ENCODE measurements at places on chromosomes 7 and 10. TPM values are rescaled to one million over a fixed set of nuclear protein-coding genes. Genes with fewer than 3 reads are reported as not detected.

DNA sequence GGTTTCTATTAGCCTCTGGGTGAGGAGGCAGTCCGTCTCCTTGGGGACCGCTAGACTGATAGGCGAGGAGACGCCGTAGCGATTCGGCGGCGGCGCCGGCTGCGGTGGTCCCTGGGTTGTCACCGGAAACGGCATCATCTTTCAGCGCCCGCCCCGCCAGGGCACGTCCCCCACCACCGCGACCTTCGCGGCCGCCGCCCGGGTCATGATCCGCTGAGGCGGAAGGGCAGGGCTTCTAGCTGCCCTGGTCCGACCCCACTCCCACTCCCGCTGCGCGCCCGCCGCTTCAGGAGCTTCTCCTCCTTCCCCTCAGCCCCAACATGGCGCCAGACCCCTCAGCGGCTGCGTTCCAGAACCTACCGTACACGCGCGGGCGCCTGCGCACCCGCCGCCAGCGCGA is at the start of gene PAPOLB:
PAPOLB (minus strand) TSS at position 358 of the 400 bp plus-strand sequence; CDS start at position 138, 220 bp downstream.
- no peak within 1 kb of the TSS for H3K27ac ChIP-seq
- peak within 1 kb of the TSS; percentile 52 for H3K4me3 ChIP-seq
- peak; percentile 67 for DNase-seq
- H3K4me1 ChIP-seq, result no peaks in the 10 kb centered on the region
- H3K36me3 ChIP-seq, result peaks cover 2% of the 10 kb centered on the region
- peaks cover 26% of the 10 kb centered on the region for H3K27me3 ChIP-seq

- no peaks in the 10 kb centered on the region for H3K4me1 ChIP-seq
- no peak overlapping the region for H3K4me3 ChIP-seq
- H3K36me3 ChIP-seq, result no peaks in the 10 kb centered on the region
- H3K27ac ChIP-seq, result no peak overlapping the region
Observed at GRCh38 chr10:6766131-6766801, 186.2 kb upstream of the PRKCQ start.

- H3K27ac ChIP-seq, result no peak overlapping the region
- H3K4me3 ChIP-seq, result no peak overlapping the region
- no peaks in the 10 kb centered on the region for H3K27me3 ChIP-seq
- H3K4me1 ChIP-seq, result no peaks in the 10 kb centered on the region
Observed at GRCh38 chr7:85041605-85042216, 145.1 kb downstream of the SEMA3D start.

H2BK1 gene
- not detected for total RNA-seq

ANKRD61 gene
- not detected for total RNA-seq

CD36 gene
- total RNA-seq, result not detected

Data from activated CD8-positive, alpha-beta T cell treated with anti-CD3 and anti-CD28 coated beads for 36 hours (primary cell).